ENCODE measurements at places on chromosomes 6 and 20. TPM values are rescaled to one million over a fixed set of nuclear protein-coding genes. Genes with fewer than 3 reads are reported as not detected.

The MUC21 gene
- total RNA-seq = not detected

DNA sequence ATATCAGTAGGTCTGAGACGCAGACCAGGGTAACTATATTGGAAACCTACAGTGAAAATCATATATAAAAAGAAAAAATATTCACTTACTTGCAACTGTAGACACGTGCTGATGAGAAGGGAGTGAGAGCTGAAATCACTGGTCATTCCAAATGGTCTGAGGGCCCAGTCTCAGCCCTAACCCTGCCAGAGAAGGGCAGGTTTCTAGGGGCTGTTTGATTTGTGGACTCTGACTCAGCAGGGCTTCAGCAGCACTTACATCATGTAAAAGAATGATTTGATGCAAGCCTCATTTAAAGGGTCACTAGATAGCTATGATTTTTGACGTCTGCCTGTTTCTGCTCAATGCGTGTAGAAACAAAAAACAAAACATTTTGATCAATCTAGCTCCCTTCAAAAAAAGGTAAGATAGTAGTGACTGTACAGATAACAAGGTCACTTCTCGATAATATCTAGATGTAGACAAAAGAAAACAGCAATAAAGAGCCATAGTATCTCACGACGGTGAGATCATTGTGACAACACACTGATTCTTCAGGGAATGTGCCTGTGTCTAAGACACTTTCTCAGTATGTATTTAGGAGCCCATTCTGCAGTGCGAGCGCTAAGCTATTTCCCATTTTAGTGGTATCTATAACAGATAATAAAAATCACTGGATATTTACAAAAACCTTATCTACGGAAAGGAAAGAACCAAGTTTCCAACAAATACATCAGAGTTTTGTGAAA lies 307.2 kb downstream of the HIVEP2 start:
- no peaks in the 10 kb centered on the region for H3K4me1 ChIP-seq
- H3K36me3 ChIP-seq = no peaks in the 10 kb centered on the region
- H3K27me3 ChIP-seq = no peaks in the 10 kb centered on the region
- DNase-seq = no peak

DNA sequence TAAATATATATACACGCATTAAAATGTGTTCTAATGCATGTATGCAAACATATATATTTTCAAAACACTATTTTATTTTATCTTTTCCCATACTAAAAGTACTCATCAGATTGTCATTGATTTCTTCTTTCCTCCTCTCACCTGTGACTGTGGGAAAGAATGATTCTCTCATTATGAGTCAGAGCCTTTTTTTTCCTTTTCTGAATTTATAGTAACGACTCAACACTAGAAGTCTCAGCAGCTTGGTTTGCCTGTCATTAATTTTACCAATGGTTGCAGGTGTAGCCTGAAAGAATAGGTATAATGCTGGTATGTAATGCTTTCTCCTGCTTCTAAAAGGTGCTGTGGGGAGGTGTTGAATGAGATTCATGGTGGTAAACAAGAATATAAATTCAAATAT lies 328.7 kb downstream of the UTRN start:
- H3K4me3 ChIP-seq = no peak overlapping the region
- DNase-seq = no peak
- H3K27me3 ChIP-seq = no peaks in the 10 kb centered on the region
- H3K36me3 ChIP-seq = no peaks in the 10 kb centered on the region

DNA sequence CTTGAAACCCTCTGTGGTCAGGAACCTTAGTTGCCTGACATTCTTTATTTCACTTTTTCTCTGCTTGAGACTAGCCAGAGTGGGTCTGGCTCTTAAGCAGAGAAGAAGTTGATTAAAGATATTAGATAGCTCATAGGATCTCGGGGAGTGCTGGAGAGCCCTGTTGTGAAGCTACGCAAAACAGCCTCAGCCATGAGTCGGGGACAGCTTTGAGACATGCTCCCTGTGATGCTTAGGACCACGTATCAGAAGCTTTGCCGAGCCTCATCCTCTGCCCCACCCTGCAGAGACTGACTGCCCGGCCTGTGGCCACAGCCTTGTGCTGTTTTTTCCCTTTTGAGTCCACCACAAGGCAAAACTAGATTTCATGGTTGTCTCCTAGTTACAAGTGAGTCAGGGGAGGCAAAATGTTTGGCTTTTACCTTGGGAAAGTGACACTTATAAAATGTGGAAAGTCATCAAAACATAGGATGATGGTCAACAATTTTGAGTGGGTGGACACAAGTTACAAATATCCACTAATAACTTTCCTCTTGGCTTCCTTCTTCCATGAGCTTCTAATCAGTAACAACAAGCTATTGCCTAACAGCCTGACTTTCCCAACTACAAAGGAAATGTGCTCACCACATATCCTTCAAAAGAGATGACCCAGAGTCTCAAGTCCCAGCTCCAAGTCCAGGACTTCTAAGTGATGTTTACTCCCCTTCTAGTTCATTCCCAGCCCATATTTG lies 108.4 kb downstream of the JAG1 start:
- DNase-seq = no peak
- peak overlapping the region; percentile 41 for H3K27ac ChIP-seq
- no peak overlapping the region for H3K4me3 ChIP-seq

GRCh38 chr6:108291091-108291490 lies 3.8 kb upstream of the AFG1L start:
- no peaks in the 10 kb centered on the region for H3K27me3 ChIP-seq
- no peaks in the 10 kb centered on the region for H3K36me3 ChIP-seq
- H3K4me3 ChIP-seq = no peak overlapping the region
- H3K4me1 ChIP-seq = no peaks in the 10 kb centered on the region
- no peak overlapping the region for H3K27ac ChIP-seq
- DNase-seq = no peak

DNA sequence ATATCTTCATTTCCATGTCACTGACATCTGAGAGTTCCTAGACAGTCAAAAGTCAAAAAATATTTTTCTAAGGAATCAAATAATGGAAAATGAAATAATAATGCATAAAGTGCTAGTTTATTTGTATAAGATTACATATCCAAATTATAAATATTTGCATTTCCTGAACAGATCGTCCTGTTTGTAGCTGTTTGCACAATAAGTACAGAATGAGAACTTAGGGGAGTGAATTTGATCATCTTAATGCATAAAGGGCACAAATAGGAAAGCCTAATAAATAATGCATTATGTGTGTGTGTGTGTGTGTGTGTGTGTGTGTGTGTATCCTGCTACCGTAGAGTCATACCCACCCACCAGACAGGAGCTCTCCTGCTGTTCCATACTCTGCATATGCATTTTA lies 521.0 kb upstream of the EPHA7 start:
- H3K4me1 ChIP-seq = no peaks in the 10 kb centered on the region
- no peak overlapping the region for H3K27ac ChIP-seq
- no peaks in the 10 kb centered on the region for H3K27me3 ChIP-seq
- H3K36me3 ChIP-seq = no peaks in the 10 kb centered on the region

The ZBTB12 gene
- 24.8 TPM for total RNA-seq

The TTK gene
- total RNA-seq = 47.8 TPM

The SKIC2 gene
- total RNA-seq = 103 TPM

The PSMA7 gene
- 292 TPM for total RNA-seq

- DNase-seq = no peak
- no peak overlapping the region for H3K4me3 ChIP-seq
- peaks cover 3% of the 10 kb centered on the region for H3K4me1 ChIP-seq
- no peaks in the 10 kb centered on the region for H3K36me3 ChIP-seq
- no peaks in the 10 kb centered on the region for H3K27me3 ChIP-seq
These were observed 268.4 kb upstream of the IRAK1BP1 start for GRCh38 chr6:78598966-78599365.

GRCh38 chr20:50244352-50245149 lies 53.9 kb downstream of the CEBPB start:
- no peaks in the 10 kb centered on the region for H3K4me1 ChIP-seq
- no peaks in the 10 kb centered on the region for H3K36me3 ChIP-seq
- H3K27me3 ChIP-seq = no peaks in the 10 kb centered on the region
- DNase-seq = no peak

DNA sequence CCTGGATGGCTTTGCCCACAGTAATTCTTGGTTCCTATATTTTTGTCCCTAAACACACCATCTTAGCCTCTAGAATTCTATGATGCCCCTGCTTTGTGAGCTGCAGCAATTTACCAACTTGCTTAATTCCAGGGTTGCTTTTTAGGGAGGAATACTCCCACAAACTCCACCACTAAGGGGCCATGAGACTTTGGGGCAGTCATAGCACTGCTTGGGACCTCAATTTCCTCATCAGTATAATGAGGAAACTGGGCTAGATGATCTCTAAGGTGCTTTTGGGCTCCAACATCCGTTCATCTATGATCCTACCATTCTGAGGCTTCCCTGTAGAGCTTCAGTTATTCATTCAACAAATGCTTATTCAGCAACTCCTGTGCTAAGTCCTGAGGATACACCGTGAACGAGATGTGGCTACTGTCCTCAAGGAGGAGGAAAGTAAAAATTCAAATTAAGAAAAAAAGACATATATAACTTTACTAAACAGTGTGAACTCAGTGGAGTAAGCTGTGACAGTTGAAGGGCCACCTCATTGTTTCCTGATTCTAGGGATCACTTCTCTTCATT lies 75.3 kb downstream of the PRDM1 start:
- H3K36me3 ChIP-seq = no peaks in the 10 kb centered on the region
- no peak overlapping the region for H3K4me3 ChIP-seq
- no peak for DNase-seq
- H3K4me1 ChIP-seq = peaks cover 6% of the 10 kb centered on the region
- peaks cover 39% of the 10 kb centered on the region for H3K27me3 ChIP-seq
- H3K27ac ChIP-seq = no peak overlapping the region

DNA sequence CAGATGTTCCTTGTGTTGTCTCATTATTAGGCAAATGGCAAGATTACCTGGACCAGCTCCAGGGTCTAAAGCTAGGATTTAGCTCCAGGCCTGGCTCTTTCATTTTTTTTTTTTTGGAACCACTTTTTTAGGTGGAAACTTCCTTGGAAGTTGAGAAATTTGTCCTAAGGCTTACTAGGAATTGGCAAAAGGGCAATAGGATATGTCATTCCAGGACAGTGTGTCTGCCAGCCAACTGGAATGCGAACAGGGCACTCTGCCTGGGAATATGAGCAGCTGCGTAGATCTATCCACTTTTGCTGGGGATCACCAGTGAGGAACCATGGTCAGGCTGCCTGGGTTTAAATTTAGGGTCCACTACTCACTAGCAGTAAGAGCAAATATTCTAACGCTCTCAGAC lies 304.0 kb downstream of the TSHZ2 start:
- no peaks in the 10 kb centered on the region for H3K4me1 ChIP-seq
- no peak overlapping the region for H3K27ac ChIP-seq
- H3K4me3 ChIP-seq = no peak overlapping the region
- no peaks in the 10 kb centered on the region for H3K36me3 ChIP-seq

DNA sequence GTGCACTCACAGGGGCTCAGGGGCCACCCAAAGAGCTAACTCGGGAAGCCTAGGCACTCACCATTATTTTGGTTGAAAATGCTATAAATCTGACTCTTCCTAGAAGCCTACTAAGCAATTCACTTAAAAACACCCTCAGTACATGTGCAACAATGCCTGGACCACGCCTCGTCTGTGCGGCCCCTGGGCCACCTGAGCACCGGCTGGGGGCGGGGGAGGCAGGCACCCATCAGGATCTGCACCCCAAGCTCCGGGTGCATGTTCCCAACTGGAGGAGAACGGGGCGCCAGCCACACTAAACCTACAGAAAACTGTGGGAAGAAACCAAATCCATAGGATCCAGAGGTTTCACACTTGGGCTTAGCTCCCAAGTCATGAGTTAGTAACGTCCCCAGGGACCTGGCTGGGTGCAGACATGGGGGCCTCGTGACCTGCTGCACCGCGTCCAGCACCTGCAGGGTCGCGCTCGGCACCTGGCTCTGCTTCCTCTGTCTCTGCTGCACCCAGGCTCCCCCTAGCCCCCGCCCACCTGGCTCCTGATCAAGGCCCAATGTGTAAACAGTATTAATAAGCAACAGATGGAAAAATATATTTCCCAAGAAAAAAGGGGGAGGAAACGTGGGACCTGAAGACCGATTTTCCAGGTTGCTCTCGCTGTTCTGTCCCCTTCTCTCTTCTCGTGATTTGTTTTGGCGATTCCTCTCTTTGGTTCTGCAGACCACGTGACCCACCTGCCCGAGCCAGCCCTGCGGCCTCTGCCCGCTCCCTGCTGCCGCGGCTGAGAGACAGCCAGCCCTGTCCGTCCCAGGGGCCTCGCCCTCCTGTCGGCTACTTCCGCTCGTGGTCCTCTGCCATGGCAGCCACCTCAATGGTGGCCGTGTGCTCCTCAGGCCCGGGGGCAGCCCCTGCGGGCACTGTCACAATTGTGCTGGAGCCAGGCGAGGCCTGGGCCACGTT lies 15.5 kb upstream of the HELZ2 start:
- no peak overlapping the region for H3K27ac ChIP-seq
- no peaks in the 10 kb centered on the region for H3K36me3 ChIP-seq
- no peak for DNase-seq
- H3K4me3 ChIP-seq = no peak overlapping the region
- H3K4me1 ChIP-seq = no peaks in the 10 kb centered on the region

Data from endodermal cell (in vitro differentiated cells).